ENCODE measurements at places on chromosomes 13 and 19. TPM values are rescaled to one million over a fixed set of nuclear protein-coding genes. Genes with fewer than 3 reads are reported as not detected.

DNA sequence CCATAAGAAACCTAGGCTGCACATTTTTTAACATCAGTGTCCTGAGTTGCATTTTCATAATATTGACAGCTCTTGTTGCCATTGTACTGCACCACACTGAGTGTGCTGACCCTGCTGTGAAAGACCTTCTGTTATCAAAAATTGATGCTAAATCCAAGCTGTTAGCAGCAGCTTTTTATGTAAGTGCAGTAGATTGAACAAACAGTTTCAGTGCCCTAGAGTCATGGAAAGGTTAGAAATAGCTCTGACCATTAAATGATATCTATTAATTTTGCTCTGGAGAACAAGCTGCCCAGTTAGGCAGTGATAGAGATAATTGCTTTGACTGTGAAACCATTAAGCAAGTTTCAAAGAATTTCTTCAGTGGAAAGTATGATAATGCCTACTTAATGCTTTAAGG, 1289.2 kb upstream of the PCDH20 start:
- DNase-seq = no peak

- peak; percentile 99 for DNase-seq
Observed at GRCh38 chr13:95676762-95677563, at the start of gene DNAJC3. DNAJC3 (plus strand) TSS chr13:95677139; CDS start chr13:95677256, 117 bp downstream.

- DNase-seq = peak; percentile 85
Observed at GRCh38 chr19:53977429-53977990, 13.9 kb upstream of the CACNG6 start.

DNA sequence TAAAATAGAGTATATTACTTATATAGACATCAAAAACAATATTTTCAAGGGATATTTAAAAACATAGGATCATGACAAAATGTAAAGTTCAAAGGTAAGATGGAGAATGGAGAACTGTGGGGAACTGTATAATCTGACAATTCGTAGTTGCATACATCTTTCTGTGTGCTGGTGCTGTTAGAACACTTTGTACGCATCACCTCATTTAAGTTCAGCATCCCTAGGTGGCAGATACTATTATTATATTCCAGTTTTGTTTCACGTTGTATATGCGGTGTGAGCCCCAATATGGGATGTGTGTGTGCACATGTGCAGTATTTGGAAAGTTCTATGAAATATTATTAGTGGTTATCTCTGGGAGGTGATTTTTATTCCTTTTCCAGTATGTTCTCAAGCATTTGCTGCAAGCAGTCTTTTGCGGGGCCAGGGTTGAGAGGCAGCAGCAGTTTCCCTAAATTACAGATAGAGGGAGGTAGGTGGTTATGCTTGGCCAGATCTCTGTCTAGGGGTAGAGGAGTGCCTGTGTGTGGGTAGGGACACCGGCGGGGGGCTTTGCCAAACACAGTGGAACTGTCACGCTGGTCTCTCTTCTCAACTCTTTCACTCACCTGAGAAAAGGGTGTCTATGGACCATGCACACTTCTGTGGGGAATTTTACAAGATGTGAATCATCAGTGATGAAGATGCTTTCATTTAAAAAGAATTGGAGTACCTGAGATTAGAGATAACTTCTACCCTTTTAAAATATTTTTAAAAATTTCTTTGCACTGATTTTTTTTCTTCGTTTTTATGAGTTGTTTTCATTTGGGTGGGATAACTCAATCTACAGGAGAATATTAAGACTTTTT, 55.6 kb upstream of the ALOX5AP start:
- peak; percentile 44 for DNase-seq

GRCh38 chr19:5894704-5895349, 8.8 kb downstream of the NDUFA11 start:
- no peak for DNase-seq

GRCh38 chr13:21445759-21446158, 13.3 kb downstream of the ZDHHC20 start:
- DNase-seq = no peak

DNA sequence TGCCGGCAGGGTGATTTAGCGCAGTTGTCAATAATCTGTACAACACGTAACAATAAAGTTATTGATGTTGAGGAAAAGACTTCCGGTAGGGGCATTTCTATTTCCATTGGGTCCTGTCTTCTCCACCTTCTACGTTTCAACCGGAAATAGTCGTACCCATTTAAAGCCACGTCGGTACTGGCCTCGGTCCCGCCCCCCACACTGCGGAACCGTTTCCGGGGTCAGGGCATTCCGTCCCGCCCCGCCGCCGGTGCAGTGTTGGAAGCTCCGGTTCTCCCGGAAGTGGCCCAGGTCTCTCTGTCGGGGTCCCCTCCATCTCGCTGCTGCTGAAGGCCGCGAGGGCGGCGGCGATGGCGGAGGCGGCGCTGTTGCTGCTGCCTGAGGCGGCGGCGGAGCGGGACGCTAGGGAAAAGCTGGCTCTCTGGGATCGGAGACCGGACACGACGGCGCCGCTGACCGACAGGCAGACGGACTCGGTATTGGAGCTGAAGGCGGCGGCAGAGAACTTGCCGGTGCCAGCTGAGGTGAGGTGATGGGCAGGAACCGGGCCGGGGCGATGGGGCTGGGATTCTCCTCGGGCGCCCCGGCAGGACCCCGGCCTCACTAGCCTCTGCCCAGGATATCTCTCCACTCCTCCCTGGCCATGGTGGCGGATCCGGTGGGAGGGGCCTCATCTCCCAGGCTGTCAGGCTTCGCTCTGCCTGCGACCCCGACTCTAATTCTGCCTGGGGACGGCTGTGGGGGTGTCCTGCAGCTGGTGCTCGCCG, at the start of gene COG3:
Gene COG3 (plus strand): TSS at position 253 of the 767 bp plus-strand sequence. CDS start 98 bp downstream, at position 351.
- peak; percentile 97 for DNase-seq

DNA sequence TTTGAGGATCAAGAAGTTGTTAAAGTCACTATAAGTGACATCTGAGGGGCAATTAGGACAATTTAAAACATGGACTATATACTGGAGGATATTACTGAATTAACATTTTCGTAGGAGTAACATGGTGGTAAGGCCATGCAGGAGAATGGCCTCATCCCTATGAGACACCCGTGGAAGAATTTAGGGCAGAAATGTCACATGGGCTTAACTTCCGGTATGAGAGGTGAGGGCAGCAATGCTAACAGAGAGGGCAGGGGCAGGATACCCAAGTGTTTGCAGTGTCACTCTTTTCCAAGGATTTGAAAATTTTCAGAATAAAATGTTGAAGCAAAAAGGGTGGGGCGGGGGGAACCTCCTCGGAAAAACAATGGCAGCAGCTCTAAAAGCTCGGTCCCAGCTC, 23.6 kb downstream of the RANBP3 start:
- no peak for DNase-seq

DNA sequence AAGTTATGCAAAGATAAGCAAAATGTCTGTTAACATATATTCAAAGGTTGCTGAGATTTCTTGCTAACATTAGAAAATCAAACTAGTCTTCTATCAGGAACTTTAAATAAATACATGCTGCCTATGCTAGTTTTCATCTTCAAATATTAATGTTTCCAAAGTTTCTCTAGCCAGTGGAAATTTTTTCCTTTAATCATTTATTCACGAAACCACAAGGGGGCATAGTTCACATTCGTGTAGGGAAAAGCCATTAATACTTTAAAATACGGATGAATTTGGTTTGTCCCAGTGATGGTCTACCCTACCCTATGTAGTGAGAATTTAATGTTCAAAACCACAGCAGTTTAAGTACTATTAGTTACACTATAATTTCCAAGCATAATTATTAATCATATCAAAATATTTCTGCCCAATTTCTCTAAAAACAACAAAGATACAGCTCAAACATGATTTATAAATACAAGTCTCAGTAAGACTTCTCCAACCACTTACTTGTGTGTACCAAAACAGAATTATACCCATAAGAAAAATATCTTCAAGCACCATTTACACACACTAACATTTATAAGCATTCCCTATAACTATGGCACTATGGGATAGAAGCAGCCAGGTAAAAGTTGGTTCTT, 16.2 kb downstream of the NUFIP1 start:
- DNase-seq = peak; percentile 53

DNA sequence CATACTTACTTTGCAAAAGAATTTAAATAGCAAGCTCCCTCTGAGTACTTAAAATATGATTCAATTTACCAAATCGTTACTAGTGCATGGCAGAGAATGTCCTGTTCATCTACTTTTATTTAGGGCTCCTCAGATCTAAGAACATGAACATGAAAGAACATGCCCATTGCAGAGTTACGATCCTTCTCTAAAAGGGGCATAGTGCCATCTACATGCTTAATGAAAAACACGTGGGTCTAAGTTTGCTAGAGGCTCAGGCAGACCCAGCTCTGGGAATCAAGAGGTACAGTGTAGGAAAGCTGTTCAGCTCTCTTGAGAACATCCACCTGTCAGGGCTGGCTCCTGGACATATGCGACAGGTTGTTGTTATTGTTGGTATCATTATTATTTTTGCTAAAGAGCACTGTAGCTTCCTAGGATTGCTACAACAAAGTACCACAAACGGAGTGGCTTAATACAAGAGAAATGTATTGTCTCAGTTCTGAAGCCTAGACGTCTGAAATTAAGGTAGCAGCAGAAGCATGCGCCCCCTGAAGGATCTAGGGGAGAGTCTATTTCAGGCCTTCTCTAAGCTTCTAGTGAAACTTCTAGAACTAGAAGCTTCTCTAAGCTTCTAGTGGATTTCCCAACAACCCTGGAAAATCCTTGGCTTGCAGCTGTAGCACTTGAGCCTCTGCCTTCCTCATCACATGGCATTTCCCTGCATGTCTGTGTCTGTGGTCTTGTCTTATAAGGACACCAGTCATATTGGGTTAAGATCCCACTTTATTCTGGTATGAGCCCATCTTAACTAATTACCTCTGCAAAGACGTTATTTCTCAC, 133.9 kb downstream of the DCT start:
- DNase-seq = peak; percentile 74

- DNase-seq = no peak
Observed at GRCh38 chr19:23917856-23918255, 3.2 kb downstream of the ZNF726 start.

DNA sequence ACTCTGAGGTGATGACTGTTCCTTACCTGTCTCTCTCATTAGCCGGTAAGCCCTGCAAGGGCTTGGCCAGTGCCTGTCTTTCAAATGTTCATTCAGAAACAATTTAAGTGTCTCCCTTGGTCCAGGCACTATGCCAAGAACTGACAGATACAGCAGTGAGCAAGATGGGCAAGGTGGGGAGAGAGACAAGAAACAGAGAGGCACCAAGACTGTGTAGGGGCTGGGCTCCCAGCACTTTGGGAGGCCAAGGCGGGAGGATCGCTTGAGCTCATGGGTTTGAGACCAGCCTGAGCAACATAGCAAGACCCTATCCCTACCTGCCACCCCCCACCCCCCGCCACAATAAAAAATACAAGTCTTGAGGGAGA, 1.3 kb upstream of the CCNE1 start:
- DNase-seq = peak; percentile 68

- DNase-seq = no peak
Observed at GRCh38 chr13:40480012-40480914, 186.2 kb downstream of the FOXO1 start.

- no peak for DNase-seq
Observed at GRCh38 chr19:44822177-44822576, 13.3 kb downstream of the BCAM start.

GRCh38 chr19:17234911-17235299, 8.9 kb downstream of the OCEL1 start:
- peak; percentile 67 for DNase-seq

GRCh38 chr19:13997631-13997962, 8.5 kb downstream of the RFX1 start:
- no peak for DNase-seq

DNA sequence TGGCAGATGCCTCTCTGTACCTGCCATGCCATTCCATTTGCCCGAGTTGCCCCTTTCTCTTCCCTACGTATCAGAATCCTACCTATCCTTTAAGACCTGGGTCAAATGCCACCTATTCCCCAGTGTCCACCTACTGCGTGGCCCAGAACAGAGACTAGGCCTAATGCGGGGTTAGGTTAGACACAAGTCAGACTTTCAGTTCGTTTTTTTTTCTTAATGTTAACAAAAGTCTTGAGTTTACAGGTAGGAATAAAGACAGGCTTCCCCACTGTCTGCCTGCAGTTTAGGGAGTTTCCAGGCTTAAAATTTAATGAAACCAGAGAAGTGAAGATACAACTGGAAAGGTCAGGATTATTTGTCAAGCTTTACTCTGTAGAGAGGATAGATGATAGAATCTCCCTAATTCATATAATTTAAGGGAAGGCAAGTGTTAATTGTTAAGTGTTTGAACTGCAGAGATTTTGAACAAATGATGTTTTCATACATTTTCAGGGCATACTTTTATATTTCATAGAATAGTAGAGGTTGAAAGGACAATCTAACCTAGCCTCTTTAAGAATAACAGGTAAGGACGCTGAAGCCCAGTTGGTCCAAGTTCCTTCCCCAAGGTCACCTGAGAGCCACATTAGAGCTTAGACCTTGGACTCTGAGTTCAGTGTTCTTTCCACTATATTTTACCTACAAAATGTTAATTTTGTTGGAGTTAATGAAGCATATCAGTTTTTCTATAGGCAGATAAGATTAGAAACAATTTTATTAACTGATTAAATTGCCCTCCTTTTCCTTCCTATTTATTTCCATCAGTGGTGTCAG, 35.8 kb downstream of the FRY start:
- DNase-seq = no peak

DNA sequence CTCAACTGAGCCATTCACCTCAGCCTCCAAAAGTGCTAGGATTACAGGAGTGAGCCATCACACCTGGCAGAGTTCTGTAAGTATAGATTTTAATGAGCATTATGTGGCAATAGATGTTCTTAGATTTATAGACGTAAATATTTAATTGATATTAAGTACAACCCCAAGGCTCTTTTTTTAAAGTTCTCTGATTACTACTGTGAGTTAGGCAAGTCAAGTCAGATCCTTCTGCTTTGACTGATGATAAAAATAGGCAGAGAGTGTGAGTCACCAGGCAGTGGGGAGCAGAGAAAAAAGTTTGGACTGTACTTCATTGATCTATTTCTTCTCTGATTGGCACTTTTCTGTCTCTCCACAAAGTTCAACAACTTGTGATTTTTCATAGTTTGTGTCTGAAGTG, 1379.9 kb downstream of the UQCRFS1 start:
- DNase-seq = no peak

DNA sequence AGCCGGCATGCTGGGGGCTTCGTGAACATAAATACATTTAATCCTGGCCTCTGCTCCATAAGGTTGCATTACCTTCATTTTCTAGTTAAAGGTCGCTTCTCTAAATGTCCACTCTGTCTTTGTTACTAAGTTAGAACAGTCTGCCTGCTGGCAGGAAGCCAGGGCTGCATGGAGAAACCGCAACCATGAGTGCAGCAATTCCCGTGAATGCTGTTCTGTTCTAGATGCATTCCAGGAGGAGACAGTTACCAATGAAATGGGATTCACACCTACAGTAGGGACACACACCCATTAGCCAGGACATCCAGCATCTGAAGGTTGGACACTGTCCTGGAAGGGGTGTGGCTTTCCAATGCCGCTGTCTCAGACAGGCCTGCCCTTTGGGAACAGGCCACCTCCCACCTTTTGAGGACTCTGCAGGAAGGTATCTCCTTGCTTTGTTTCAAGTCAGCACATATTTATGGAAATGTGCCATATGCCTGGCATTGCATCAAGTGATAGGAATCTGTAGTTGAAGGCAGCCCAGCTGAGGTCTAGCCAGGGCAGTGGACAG, 129.7 kb downstream of the SLC7A1 start:
- DNase-seq = peak; percentile 73

Gene KIR3DL1
- not detected for total RNA-seq

Gene SLC1A5
- total RNA-seq = 372 TPM

Gene CHMP2A
- 154 TPM for total RNA-seq

Gene GPR12
- not detected for total RNA-seq

Gene KIR2DL3
- not detected for total RNA-seq

Measured in MCF 10A (cell line).